CD8-positive, alpha-beta T cell (primary cell): ENCODE measurements at places on chromosomes 16 and 17. TPM values are rescaled to one million over a fixed set of nuclear protein-coding genes. Genes with fewer than 3 reads are reported as not detected.
A peak's percentile ranks its signal among the peaks of the same experiment; 100 is the strongest.

The OR3A1 gene
- total RNA-seq, result not detected

The PRSS33 gene
- not detected for total RNA-seq

The VPS35 gene
- total RNA-seq, result 30.1 TPM

The PRR35 gene
- total RNA-seq, result not detected

The DCXR gene
- 71.7 TPM for total RNA-seq

The CD300LB gene
- not detected for total RNA-seq

The TBC1D3K gene
- total RNA-seq, result not detected

The CDRT15 gene
- not detected for total RNA-seq

GRCh38 chr17:73089322-73090317 lies 2.9 kb downstream of the SLC39A11 start:
- no peak for DNase-seq

DNA sequence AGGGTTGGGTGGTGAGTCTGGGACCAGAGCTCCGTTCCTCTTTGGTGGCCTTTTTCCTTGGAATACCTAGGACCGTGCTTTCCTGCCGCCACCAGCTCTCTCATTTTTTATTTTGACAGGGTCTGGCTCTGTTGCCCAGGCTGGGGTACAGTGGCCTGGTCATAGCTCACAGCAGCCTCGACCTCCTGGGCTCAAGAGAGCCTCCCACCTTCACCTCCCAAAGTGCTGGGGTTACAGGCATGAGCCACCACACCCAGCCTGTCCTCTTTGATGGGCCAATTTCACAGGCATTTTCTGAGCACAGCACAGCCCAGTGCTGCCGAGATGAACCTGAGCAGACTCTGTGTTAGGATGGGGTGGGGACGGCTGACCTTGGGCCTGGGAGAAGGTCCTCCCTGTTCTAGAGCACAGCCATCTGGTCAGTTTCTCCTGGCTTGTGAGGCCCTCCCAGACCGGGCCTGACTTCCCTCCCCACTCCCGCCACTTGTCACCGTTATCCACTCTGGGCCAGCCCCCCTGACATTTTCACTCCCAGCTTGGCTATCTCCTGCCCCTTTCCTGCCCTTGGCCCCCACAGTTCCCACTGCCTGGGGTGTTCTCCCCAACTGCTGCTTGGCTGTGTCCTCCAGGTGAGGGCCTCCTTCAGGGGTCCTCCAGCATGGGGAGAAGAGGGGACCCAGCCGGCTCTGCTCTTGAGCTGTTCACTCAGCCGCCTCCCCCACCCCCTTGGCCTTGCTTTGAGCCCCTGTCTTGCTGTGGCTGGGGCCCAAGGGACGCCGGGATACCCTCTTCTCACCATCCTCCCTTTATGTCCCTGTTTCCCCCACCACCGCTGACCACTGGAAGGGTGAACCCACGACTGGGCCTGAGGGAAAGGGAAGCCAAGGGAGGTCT lies 5.0 kb downstream of the ADCY7 start:
- DNase-seq, result no peak

- DNase-seq, result no peak
Observed at GRCh38 chr17:43790311-43790940, 10.2 kb downstream of the CFAP97D1 start.

DNA sequence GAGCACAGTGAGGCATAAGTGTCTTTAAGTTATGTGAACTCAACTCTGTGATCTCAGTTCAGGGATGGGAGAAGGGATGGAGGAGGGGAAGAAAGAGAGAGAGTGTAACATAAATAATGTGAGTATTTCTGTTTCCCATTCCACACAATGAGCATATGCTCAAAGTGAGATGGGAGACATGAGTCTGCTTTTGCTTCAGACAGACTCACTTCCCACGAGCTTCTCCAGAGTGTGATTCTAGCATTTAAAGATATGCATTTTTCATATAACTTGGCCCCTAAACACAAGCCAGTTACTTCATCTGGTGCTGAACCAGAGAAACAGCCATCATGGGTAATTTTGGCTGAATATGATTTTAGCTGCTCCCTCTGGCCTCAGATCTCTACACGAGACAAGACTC lies 35.0 kb downstream of the SHISA9 start:
- DNase-seq, result no peak

GRCh38 chr17:77375108-77375916 lies 234.5 kb downstream of the SEC14L1 start:
- DNase-seq, result no peak

DNA sequence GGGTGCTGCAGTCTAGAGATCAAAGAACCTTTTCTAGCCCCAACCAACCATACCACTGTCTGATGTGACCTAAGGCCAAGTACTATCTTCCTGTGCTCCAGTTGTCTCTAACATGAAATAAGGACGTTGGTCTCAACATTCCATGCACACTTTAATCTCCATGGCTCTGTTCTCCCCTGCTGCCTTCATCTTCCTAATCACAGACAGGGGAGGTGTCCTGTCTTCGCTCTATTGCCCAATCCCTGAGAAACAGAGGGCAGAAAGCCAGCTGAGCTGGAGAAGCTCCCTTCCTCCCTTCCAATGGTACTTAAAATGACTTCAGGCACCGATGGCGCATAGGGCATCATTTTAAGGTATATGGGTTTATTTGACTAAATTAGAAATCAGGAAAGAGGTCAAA lies 148.9 kb upstream of the GNAO1 start:
- DNase-seq, result no peak

DNA sequence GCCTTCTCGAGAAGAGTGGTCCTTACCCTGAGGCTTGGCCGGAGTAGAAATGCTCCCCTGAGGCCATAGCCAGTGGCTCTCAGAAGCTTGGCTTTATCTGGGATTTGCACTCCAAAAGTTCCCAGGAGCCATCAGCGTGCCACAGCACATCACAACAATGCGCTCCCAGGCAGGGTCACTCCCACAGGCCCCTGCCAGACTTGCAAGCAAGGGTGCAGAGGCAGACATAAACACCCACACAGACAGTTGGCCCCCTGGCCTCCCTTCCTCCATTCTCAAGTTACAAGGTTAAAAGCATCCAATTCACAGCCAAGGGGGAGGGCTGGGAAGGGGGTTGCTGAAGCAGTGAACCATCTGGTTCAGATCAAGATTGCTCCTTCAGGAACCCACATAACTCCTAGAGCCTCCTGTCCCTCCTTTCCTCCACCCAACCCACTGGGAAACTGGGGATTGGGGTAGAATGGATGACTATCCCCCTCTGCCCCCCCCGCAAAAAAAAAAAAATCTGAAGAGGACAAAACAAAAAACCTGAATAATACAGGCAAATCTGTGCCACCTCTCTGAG lies 1.8 kb downstream of the ST3GAL2 start:
- DNase-seq, result no peak

DNA sequence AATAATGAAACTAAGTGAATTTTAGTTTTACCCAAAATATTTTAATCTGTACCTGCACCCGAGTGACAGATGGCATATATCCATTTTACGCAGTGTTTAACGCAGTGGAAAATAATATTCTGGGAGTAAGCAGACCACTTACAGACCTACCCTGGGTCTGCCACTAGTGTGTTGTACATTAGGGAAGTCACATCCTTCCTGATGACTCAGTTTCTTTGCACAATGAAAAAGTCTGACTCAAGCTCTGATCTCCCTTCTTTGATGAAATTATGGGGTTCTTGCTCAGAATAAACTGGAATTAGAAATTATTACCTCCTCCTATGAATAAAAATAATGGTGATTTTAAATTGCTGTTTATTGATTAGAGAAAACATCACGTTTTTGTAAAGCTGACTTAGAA lies 123.2 kb upstream of the AXIN2 start:
- no peak for DNase-seq

GRCh38 chr17:3004925-3005324 lies 58.5 kb downstream of the OR1D5 start:
- no peak for DNase-seq

DNA sequence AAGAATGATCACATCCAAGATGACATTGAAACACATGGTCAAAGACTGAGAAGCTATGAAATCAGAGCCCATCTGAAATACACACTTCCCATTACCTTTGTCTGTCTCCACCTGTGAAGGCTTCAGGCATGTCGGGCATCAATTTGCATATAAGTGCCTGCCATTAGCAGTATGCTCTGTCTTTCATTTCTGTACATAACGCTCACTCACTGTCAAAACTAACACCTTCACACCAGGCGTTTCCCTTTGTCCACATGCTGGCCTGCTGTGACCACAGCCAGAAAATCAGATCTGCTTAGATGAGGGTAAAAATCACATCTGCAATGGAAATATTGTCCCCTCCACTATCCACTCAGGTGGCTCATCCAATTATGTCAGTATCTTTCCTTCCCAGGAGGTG lies 524.8 kb downstream of the TOX3 start:
- DNase-seq, result no peak

DNA sequence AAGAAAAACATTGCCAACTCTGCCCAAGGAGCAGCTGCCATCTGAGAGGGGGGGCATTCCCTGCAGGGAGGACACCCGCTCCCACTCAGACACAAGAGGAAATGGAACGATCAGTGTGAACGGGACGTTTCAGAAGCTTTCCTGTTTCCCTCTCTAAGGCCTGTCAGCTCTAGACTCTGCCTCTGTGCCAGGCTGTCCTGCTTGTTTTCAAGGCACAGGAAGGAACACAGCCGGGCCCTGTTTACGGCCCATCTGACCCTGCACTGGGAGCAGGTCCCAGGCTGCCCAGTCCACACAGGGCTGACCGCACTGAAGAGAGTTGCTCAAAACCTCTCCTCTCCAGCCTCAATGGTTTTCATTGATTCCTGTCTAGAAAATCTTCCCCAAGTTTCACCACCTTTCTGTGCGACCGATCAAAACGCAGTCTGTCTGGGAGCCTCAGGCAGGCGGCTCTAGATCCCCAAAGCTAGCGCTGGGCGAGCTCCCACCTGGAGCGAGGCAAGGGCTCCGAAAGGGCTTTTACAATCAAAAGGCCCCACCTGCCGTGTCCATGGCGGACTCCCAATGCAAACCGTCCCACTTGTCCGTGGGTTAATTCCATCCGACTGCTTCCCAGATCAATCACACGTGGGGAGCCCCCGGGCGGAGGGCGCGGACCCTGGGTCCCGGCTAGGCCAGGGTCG lies 1.5 kb downstream of the PIEZO1 start:
- no peak for DNase-seq

- DNase-seq, result peak; percentile 63
Observed at GRCh38 chr16:67928561-67929364, 2.9 kb downstream of the CTRL start.

DNA sequence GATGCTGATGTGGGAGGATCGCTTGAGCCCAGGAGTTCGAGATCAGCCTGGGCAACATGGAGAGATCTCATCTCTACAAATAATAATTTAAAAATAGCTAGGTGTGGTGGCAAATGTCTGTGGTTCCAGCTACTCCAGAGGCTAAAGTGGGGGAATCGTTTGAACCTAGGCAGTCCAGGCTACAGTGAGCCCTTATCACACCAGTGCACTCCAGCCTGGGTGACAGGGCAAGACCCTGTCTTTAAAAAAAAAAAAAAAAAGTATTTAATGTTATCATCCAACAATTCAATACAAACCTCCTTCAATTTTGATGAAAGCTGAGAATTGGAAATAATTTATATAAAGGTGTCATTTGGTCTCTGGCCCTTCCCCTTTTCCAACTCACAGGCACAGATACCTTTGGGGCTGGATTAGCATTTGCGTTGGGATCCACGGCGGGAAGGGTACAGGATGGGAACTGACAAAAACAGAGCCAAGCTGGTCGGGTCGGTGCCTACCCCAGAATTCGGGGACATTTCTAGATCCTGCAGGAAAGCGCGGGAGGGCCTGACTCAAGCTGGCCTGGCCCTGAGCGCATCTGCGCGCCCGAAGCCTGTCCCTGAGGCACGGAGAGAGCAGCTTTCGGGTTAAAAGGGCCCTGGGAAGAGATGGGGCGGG lies 860 bp upstream of the DCAF7 start:
- no peak for DNase-seq

DNA sequence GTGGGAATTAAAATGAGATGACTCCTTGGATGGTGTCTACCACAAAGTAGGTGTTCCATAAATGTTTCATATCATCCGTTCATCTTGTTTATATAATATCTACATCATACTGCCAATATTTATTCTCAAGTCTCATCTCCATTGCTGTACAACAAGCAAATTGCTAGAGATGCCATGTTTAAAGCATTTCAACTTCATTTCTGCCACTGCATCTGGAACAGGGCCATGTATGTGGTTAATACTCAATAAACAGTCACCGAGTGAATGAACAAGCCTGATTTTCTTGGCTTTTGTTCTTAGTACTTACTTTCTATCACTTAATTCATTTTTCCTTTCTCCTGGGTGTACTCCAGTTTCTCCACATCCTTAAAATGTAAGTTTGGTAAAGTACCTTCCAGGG lies 107.6 kb downstream of the KCNJ2 start:
- DNase-seq, result no peak

DNA sequence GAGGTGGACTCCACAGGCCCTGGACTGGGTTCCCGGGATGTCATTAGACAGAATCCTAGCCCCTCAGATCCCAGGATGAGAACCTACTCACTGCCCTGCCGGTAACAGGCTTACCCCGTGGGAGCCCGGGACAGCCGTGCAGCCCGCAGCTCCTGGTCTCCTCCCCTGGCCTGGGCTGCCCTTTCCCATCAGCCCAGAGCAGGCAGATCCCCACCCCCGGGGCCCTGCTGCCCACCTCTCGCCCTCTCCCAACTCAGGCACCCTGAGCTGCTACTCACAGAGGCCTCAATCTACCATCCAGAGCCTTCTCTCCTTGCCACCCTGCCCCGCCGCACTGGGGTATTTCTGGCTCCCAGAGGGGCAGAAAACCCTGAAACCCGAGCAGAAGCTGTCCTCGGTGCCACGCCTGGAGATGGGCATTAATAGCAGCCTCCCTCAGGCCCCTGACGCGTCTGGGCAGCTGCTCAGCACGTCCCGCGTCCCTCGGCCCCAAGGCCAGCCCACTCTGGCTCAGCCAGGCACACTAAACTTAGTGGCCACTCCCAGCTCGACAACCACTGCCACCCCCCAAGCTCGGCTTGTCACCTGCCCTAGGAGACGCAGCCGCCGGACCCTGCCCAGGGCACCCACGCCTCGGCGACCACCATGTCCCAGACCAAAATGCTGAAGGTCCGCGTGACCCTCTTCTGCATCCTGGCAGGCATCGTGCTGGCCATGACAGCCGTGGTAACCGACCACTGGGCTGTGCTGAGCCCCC lies at the start of gene CACNG1:
TSS of gene CACNG1 (plus strand) at position 539 of the 757 bp plus-strand sequence. CDS start at position 646, 107 bp downstream.
- DNase-seq, result no peak

GRCh38 chr16:14302031-14302398 lies 230.9 kb downstream of the MRTFB start:
- DNase-seq, result no peak

- peak; percentile 69 for DNase-seq
Observed at GRCh38 chr17:39769974-39770587, 32.3 kb downstream of the GRB7 start.

- no peak for DNase-seq
Observed at GRCh38 chr16:56281249-56281805, 90.0 kb downstream of the GNAO1 start.

GRCh38 chr17:62219221-62219899 lies 154.3 kb upstream of the MED13 start:
- no peak for DNase-seq
